D341Med (cell line): ENCODE measurements at places on chromosomes 12 and 14.

DNA sequence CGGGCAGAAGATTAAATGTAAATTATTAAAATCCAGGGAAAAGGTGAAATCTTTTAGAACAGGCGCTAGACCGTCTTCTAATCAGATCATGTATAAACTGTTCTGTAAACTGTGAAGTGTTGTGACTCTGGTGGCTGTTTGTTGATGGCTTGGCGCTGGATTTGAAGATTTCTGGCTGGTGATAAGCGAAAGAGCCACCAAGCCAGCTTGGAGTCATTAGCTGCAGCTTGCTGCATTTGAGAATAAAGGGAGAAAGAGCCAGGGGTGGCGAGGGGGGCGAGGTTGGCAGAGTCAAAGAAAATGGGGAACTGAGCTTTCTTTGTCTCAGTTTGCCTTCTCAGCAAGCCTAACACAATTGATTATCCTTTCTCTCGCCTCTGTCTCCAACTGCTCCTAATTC lies 8.0 kb downstream of the SYNDIG1L start:
- no peak for DNase-seq

DNA sequence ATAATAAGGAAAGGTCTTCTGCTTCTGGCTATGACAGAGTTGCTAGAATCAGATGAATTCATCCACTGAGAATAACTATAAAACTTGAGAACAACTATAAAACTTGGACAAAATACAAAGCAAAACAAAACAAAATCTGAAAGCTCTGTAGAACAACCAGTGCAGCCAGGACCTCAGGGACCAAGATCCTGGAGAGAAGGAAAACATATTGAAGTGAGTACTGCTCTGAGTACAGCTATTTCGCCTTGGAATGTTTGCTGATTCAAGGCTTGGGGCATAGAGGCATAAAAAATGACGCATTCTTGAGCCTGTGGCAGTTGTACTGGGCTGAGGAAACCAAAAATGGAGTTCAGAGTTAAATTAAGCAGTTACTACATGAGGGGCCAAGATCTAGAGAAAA lies 21.7 kb downstream of the FOXA1 start:
- DNase-seq = no peak

- DNase-seq = no peak
These were observed 48.7 kb downstream of the CCDC92 start for GRCh38 chr12:123923927-123924326.

DNA sequence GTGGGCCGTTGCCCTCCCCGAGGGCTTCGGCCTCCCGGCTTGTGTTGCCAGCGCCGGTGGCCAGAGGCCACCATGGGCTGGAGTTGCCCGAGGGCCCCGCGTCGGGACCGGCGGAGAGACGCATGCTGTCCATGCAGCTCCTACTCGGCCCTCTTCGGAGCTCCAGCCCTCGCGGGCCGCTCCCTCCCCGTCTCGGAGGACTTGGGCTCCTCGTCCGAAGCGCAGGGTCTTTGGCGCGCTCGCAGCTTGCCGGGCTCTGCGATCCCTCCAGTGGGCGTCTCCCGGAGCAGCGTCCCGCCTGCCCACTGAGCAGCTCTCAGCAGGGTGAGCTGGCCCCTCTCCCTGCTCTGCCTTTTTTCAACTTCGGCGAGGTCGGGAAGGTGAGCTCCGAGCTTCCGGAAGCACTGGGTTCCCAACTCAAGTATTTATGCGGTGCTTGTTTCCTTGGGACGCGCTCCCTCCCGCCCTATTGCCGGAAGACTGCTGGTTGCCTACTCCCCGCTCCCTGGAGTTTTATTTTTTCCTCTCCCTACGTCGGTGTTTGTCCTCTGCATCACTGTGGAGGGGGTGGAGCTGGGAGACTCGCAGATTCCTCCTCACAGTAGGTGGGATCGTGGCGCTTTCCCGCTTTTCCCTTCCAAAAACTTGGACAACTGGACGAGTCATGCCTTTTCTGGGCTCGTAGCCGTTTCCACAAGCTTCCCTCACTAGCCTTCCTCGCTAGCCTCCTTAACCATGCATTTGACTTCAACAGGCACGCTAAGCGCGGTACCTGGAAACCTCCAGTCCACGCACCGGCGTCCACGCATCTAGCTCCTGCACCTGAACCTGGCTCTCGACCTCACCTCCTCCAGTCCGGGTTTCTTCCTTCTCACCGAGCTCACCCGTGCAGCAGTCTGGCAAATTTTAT lies at the start of gene AVPR1A:
TSS of gene AVPR1A (minus strand) at position 489 of the 910 bp plus-strand sequence. CDS start at position 124, 365 bp downstream.
- DNase-seq = peak; percentile 50

DNA sequence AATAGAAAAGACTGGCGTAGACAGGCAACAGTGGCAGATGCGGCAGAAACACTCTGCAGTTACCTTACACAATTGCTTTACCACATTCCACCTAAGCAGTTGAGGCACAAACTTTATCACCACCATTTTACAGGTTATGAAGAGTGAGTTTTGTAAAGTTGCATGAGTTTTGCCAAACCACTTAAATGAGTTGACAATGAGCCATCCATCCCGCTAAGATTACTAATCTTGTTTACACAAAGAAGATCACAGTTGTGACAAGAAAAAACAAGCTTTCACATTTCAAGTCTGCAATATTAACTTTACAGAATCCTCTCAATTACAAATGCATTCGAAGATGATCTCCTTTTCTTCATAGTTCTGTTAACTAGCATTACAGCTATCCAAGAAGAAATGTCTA lies 1.8 kb downstream of the TMCC3 start:
- no peak for DNase-seq

- no peak for DNase-seq
These were observed 84.4 kb downstream of the NINJ2 start for GRCh38 chr12:578748-579419.

GRCh38 chr12:131900397-131900796 lies 6.0 kb downstream of the ULK1 start:
- no peak for DNase-seq

GRCh38 chr14:100567877-100568163 lies 19.4 kb downstream of the BEGAIN start:
- DNase-seq = peak; percentile 56

- DNase-seq = no peak
These were observed 396.8 kb downstream of the RPS29 start for GRCh38 chr14:49189375-49189774.

DNA sequence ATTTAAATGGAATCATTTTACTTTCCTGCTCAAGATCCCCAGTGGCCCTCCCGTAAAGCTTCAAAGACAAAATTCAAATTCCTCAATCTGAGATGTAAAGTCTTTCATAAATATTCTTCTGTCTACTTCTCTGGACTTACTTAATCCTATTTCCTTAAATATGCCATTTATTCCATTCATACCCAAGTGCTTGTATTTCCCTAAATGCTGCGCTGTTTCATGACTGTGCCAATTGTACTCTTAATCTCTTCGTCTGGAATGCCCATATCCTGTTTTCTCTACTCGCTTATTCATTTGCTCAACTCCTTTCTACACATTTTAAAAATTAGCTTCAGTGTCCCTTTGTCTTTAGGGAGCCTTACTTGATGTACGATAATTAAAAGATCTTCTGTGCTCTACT lies 280.1 kb downstream of the CPNE8 start:
- no peak for DNase-seq

GRCh38 chr12:27777141-27777540 lies 2.9 kb upstream of the KLHL42 start:
- no peak for DNase-seq

- DNase-seq = no peak
These were observed 145.6 kb upstream of the NCOR2 start for GRCh38 chr12:124713041-124713435.
